ENCODE measurements at places on chromosomes 13 and 19.

DNA sequence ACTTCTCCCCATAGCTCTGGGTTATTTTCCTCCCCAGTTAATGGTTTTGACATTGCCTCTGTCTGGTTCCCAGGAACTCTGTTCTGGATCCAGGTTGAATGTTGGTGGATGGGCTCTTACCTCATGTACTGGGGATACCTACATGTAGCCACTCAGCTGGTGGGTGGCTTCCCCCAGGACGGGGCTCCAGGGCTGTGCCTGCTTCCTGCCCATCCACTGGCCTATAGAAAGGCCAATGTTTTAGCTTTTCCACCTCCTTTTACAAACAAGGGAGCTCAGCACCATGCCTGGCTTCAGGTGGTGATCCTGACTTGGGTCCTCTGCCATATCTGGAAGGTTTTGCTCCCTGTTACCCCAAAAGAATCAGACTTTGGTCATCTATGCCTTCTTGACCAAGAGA lies 120.2 kb downstream of the AKAP11 start:
- no peak for DNase-seq

DNA sequence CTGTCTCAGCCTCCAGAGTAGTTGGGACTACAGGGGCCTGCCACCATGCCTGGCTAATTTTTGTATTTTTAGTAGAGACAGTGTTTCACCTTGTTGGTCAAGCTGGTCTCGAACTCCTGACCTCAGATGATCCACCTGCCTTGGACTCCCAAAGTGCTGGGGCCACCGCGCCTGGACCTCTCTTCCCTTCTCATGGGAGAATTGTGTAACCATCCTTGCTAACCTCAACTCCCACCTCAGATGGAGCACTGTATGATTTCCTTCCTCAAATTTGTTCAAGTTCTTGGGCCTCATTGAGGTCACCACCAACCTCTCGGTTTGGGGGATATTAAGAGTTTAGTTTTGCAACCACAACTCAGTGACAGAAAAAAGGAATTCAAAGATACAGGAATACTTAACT lies 10.7 kb downstream of the LILRA5 start:
- no peak for DNase-seq

DNA sequence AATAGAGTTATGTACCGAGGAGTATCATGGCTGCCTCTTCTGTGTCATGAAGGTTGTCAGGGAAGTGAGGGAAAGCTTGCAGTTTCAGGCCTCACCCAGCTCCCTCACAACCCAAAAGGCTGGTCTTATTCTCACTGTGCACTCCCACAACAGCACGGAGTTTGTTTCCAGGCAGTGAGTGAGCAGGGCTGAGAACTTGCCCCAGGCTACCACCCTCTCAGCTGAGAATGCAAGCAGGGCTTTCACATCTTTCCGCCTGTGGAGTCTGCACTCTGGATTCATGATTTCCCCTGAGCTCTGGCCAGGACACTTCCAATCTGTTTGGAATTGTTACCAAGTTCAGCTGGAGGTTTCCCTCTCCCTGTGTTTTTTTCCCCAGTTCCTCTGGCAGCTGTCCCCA lies 2284.7 kb upstream of the PCDH20 start:
- DNase-seq, result no peak

GRCh38 chr13:109608503-109608902 lies 177.9 kb downstream of the IRS2 start:
- no peak for DNase-seq

- no peak for DNase-seq
Measured at GRCh38 chr19:41540041-41540695, 35.8 kb upstream of the CEACAM21 start.

DNA sequence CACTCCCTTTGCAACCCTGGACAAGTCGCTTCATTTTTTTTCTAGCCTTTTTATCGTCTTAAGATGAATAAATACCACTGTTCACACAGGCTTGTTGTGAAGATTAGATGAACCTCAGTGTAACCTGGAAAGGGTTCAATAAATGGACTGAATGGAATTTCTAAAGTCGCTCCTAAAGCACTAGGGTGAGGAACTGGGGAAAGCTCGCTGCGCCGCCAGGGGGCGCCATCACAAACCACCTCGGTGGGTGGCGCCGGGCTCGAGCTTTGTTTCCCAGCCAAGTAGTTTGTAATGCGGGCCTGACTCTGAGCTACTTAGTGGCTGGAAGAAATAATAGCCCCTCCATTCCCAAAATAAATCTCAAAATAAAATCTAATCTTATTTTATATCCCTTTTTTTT lies 2.2 kb upstream of the CEACAM6 start:
- DNase-seq, result peak; percentile 78

DNA sequence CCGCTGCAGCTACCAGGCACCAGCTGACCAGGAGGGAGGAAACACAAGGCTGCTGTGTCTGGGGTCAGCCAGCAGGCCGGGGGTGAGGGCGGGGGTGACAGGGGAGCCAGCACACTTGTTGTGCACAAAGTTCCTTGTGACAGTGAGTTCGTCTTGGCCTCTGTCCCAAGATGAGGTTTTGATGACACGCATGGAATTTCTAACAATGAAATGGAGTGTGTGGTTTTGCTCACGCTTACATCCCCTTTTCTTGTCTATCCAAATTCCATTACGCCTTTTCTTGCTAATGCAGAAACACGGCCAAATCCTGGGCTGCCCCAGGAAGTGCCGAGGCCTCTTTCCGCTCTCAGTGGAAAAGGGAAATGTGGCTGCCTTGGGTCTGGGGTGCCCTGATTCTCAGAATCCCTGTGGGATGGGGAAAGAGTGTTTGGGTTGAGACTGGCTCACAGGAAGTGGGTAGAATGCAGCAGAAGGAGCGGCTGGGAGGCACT lies 73.8 kb downstream of the GADD45B start:
- no peak for DNase-seq

- DNase-seq, result no peak
Measured at GRCh38 chr19:941292-942132, 15.7 kb downstream of the ARID3A start.

DNA sequence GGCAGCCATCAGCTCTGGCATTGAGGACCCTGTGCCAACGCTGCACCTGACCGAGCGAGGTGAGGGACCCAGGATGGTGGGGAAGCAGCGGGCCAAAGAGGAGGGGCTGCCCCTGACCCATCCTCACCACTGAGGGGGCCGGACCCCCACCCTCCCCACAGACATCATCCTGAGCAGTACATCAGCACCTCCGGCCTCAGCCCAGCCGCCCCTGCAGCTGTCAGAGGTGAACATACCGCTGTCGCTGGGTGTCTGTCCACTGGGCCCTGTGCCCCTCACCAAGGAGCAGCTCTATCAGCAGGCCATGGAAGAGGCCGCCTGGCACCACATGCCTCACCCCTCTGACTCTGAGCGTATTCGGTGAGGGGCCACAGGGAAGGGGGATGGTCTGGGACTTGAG lies 7.3 kb downstream of the LENG1 start:
- no peak for DNase-seq

DNA sequence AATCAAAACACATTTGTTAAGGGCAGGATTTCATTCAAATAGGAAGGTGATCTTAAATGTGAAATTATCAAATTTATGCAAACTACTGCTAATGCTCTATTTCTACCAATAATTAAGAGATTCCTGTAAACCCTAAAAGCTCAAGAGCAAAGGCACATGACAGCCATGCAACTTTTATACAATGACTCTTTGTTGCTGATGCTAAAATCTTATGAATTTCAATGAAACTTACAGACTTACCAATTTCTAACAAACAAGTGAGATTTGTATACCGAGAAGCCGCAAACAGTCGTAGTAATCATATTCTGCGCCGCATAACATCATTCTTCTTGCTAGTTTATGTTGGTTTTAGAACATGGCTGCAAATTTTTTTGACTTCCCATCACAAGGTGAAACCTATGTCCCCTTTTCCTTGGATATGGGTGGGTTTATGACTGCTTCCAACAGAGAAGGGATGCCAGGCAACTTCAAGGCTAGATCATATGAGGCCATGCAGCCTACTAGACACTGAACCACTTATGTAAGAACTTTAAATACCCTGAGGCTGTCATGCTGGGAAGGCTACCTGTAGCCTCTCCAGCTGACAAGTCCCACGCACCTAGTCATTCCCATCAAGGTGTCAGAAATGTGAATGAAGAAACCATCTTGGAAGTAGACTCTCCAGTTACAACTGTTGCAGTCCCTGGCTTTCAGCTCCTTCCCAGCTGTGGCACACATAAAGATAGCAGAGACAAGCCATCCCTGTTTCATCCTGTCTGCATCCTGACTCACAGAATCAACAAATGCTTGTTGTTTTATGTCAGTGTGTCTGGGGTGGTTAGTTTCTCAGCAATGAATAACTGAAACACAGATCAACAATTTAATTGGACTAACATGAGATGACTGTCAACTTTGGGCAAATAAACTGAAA lies 42.0 kb downstream of the LNX2 start:
- DNase-seq, result no peak

DNA sequence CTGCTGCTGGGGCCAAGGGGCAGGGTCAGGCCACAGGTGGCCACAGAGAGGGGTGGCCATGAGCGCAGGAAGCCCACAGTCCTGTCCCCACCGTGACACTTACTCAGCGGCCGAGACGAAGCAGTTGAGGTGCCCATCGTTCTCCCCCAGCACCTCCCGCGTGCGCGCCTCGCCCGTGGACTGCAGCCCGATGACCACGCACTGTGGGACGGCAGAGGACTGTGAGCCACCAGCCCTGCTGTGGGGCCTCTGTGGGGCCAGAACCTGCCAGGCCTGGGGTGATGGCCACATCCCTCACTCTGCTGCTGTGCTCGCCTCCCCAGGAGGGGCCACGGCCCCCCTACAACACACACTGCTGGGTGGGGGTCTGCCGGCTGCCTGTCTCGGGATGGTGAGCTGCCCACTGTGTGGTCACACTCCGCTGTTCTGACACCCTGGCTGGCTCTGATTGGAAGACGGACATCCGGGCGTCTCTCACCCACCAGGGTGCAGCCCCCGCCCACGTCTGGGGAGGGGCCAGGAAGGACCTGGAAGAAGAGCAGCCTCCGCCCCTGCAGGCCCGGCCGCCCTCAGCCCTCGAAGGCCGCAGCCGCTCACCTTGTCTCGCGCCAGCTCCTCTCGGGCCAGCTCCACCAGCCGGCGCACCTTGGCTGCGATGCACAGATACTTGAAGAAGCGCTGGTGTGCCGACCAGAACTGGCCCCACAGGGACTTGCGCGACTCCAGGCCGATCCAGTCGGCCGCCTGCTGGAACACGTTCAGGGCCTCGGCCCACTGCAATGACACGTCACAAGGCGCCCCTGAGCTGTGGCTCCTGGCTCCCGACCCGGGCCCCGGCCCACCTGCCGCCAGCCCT lies 13.2 kb downstream of the GPX4 start:
- no peak for DNase-seq

DNA sequence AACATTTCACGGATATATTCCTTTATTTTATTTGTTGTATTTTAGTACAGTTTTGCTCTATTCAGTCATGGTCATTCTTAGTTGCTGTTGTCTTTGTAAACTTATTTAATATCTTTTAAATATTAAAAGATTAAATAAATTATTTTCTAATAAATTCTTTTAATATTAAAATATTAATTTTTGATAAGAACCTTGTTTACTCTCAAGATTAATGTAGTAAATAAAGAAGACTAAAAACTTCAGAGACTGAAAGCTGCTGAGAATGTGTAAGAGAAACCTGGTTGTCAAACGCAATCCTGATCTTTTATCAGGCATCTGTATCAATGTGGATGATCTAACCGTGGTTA lies 34.4 kb upstream of the SACS start:
- no peak for DNase-seq

Data from activated CD4-positive, alpha-beta T cell treated with anti-CD3 and anti-CD28 coated beads, Interleukin-2, amount 50 U/mL, for 4 hours (primary cell).